Central memory CD8-positive, alpha-beta T cell (primary cell): ENCODE measurements at places on chromosomes 2 and 18.

- no peak for DNase-seq
Observed at GRCh38 chr2:21067125-21067524, 23.3 kb upstream of the APOB start.

GRCh38 chr2:188327518-188328213 lies 36.0 kb downstream of the GULP1 start:
- DNase-seq: no peak

DNA sequence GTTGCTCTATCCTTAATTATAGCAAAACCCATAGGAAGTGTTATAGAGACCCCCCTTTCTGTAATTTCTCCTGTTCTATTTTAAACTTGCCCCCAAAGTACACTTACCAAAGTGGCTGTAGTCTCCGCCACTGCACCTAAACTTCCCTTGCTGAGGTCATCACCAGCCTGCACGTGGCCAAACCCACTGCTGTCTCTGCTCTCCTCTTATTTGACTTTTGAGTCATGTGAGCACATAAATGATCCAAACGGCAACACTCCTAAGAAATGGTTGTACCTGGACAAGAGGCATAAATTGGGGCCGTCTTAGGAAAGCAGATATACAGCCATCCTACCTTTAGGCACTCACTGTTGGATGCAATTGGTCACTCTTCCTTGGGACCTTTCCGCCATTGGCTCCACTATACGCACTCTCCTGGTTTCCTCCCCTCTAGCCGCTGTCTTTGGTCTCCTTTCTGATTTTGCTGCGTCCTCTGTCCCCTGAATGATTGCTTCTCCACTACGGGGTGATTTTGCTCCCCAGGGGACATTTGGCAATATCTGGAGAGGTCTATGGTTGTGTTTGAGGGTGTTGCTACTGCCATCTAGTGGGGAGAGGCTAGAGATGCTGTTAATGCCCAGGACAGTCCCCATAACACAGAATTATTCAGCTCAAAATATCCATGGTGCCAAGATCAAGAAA lies 19.2 kb upstream of the IL36G start:
- DNase-seq: no peak

DNA sequence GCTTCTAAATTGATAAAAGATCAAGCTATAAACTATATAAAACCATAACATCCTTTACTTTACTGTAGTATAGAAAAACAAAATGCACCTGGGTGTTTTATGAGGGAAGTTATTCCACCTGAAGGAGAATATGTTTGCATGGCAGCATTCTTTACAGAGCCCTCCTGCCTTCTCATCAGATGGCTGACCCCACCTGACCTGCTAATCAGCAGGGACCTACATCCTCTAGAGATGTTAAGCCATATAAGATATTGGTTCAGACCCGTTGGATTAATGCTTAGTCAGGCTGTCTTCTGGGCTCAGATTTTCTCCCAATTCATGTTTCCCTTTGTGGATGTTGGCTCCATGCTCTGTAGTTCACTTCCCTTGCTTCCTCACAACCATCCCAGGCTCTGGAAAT lies 414.8 kb downstream of the DPP10 start:
- DNase-seq: no peak

DNA sequence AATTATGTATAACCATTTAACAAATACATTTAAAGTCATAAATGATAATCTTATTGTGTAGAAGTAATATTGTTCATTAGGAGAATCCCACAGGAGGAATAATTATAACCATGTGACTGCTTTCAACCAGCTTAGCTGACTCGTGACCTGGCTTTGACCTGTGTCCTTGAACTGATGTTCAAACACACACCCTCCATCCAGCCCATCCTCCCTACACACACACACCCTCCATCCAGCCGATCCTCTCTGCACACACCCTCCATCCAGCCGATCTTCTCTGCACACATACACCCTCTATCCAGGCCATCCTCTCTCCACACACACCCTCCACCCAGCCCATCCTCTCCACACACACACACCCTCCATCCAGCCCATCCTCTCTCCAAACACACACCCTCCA lies 83.5 kb downstream of the EIPR1 start:
- DNase-seq: no peak

GRCh38 chr2:146385031-146385430 lies 1459.8 kb upstream of the ACVR2A start:
- no peak for DNase-seq

GRCh38 chr2:196535742-196536141 lies 103.8 kb upstream of the CCDC150 start:
- no peak for DNase-seq

- no peak for DNase-seq
Observed at GRCh38 chr2:22382479-22383169, 1002.4 kb upstream of the KLHL29 start.

DNA sequence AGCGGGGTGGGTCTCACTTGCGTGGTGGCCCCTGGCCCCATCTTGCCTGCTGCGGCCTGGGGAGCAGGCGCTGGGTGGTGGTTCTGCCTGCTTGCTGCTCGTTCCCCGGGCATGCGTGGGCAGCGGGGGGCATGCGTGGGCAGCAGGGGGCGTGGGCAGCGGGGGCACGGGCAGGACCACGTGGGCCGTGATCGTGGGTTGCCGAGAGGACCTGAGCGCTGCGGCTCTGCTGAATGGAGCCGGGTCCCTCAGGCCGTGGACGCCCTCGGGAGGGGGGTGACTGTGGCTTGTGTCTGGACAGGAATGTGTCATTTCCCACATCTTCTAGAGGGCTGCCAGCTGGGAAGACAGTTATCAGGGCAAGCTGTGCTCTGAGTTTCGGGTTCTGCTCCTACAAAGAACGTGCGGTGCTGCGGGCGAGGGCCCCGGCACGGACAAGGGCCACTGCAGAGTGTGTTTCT lies 8.3 kb upstream of the GAL3ST2 start:
- no peak for DNase-seq

GRCh38 chr2:105538840-105539239 lies 140.0 kb upstream of the FHL2 start:
- no peak for DNase-seq
